ENCODE measurements at places on chromosomes 12 and 14. TPM values are rescaled to one million over a fixed set of nuclear protein-coding genes. Genes with fewer than 3 reads are reported as not detected.

AKAP3 gene
- total RNA-seq: 1.8 TPM

GRCh38 chr14:91237219-91237618 is 7.3 kb downstream of the GPR68 start:
- no peak for DNase-seq

- no peak for DNase-seq
Observed at GRCh38 chr12:131927110-131928079, 1.7 kb upstream of the PUS1 start.

KCNH5 gene
- 0.13 TPM for total RNA-seq

DNA sequence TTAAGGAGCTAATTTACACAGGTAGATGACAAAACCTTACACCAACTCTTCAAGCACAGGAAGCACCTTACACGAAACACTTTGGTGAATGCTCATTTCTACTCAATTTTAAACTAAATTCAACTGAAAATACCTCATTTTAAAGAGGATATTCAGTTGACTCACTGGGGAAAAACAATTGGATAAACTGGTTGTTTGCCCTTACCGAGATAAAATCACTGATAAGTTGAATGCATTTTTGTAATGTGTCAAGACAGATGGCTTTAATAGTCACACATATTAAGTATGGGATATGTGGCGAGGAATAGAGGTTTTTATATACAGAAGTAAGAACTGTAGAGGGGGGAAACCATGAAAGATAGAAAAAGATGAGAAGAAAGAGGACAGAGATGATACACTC is 105.4 kb downstream of the HMGA2 start:
- no peak for DNase-seq

DNAI7 gene
- 0.33 TPM for total RNA-seq

DNA sequence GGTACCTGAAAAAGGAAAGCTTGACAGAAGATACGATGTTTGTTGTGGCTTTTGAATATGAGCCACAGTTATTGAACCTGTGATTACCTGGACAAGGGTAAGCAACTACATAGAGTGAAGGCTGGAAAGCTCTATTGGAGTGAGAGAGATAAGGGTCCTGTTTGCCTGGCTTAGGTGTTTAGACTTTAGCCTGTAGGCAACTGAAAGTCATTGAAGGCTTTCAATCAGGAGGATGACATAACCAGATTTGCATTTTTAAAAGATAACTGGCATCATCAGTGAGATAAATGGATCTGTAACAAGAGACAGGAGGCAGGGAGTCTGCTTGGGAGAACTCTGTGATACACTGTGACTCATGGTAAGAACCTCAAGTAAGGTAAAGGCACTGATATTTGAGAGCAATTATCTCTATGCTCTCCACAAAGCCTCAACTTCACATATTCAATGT is 128.9 kb upstream of the SOX5 start:
- DNase-seq: no peak

RHOJ gene
- total RNA-seq: 266 TPM

ARMH4 gene
- 10.5 TPM for total RNA-seq

GRCh38 chr14:61602733-61603077 is 92.6 kb upstream of the HIF1A start:
- no peak for DNase-seq

SMCO2 gene
- 0.46 TPM for total RNA-seq

ENDOU gene
- total RNA-seq: 1.6 TPM

DNA sequence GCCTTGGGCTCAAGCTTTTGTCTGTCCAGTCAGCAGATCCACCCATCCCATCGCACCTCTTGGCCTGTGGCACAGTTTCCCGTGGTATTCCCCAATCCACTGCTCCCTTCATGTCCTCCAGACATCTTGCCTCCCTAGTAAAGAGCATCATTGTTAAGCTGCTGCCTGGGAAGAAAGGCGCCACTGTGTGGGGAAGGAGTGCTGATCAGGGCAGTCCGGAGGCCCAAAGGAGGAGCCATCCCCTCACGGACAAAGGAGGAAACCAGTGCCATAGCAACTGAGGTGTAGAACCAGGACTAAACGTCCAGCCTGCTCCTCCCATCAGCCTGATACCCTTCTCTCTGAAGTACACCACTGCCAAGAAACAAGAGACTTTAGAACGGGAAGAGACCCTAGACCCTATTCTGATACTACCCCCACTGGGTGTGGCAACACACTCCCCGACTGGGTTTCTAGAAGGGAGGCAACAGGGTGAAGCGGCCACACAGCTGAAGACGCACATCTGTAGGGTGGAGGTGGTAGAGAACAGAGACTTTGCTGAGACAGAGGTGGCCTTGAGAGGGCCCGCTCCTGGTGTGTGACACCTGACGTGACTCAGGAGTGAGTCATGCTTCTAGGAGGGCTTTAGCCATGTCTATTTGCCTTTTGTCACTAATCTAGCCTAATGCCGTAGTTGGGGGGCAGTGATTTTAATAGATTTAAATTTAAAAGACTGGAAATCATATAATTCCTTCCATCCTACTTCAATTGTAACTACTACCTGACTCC is 185.0 kb downstream of the DPF3 start:
- DNase-seq: no peak

GRCh38 chr12:30930238-30930637 is 3.7 kb downstream of the TSPAN11 start:
- no peak for DNase-seq

NFE2 gene
- total RNA-seq: 0.49 TPM

GRCh38 chr14:72788255-72788654 is 105.6 kb downstream of the DPF3 start:
- DNase-seq: no peak

ANG gene
- total RNA-seq: 6.5 TPM

DNA sequence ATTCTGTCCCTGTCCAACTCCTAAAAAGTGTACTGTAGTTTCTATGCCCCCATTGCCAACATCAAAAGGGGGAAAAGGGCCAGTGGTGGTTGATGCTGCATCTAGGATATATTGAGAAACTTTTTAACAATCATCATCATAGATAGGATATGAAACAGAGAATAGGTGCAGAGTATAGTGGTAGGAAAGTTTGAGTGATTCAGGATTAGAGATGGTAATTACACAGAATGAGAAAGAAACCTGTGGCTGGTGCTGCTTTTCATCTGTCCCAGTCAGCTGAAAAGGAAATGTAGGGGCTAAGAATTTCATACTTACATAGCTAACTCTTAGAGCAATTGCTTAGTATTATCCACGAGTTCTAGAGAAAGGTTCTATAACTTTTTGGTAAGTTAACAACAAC is 67.6 kb downstream of the GTF2A1 start:
- no peak for DNase-seq

- DNase-seq: no peak
Observed at GRCh38 chr14:50230401-50230700, 1.0 kb downstream of the SOS2 start.

DNA sequence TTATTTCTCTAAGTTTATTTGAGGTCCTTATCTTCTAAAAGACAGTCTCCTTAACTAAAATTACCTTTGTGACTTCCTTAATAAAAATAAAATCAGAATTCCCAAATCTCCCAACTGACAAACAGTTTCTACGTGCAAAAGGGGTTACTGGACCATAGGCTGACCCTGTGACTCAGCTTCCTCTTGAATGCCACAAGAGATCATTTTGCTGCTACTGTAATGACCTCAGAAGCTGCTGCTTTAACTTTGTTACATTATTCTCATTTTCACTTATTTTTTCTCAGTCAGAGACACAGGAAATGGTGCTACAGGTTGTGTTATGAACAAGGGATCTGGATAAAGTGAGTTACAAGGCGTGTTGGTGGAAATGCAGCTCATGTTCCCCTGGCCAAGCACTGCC is 132.2 kb upstream of the TMTC2 start:
- no peak for DNase-seq
